ENCODE measurements at places on chromosomes 3 and 15. TPM values are rescaled to one million over a fixed set of nuclear protein-coding genes. Genes with fewer than 3 reads are reported as not detected.

Gene TGM4
- polyA plus RNA-seq = 0.04 TPM

DNA sequence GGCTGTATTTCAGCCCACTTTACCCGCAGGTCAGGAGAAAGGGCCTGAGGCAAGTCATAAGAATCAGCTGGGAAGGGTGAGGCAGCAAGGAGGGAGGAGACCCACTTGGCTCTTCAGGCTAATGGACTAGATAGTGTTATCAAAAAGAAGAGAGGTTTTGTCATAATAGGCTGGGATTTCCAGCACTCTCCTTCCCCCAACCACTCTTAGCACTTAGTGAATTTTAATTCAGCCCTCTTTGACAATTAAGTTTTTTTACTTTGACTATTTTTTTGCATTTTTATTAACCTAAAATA lies 771 bp downstream of the MPI start:
- no peak for DNase-seq

Gene NME9
- polyA plus RNA-seq = 1.4 TPM

- DNase-seq = no peak
These were observed 150.7 kb downstream of the FNDC3B start for GRCh38 chr3:172189987-172190603.

GRCh38 chr3:45665101-45665572 lies 24.1 kb upstream of the SACM1L start:
- DNase-seq = peak; percentile 82

GRCh38 chr15:55334371-55334770 lies 15.3 kb downstream of the PIGB start:
- DNase-seq = no peak

DNA sequence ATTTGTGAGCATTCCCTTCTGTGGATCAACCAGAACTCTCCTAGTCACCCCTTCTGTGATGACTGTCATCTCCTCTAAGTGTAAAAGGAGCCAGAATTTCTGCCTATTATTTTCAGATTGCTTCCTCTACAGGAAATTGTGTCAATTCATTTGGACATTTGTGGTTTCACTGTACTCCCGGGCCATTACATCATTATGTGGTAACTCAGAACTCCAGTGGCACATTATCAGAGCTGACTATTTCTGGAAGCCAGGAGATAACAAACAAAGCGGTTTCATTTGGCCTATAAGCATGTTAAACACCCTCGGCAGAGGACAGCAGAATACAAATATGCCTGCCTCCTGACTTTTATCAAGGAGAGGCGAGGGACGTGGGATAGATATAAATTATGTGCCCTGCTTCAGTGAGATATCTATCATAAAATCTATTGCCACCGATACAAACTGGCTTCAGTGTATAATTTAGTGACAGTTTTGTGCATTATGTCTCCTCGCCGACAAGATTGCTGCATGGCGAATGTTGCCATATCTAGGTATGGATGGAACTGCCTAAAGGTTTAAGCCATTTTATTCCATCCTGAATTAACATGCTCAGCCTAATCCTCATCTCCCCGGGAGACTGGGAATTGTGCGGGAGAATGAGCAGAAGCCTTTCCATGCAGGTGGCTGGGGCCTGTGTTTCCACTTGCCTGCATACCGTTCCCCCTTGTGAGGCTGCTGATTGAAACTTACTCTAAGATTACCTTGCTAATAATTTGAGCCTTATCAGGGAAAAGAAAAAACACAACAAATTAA lies 193.4 kb upstream of the SEMA6D start:
- no peak for DNase-seq

- DNase-seq = no peak
These were observed 68.9 kb downstream of the GHSR start for GRCh38 chr3:172379372-172379771.

DNA sequence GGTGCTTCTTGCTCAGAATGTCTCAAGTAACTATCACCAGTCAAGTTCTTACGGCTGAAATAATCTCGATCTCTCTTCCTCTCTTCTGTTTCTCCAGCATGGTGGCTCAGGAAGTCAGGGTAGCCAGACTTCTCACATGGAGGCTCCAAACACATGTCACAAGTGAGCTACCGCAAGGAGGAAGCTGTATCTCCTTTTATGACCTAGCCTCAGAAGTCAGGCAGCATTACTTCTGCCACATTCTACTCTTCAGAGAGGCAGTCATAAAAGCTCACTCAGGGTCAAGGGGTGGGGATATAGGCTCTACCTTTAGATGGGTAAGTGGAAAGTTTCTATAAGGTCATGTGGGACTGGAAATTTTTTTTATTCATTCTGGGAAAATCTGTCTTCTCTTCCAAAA lies 86.6 kb upstream of the NEO1 start:
- peak; percentile 18 for DNase-seq

GRCh38 chr3:126201168-126201567 lies 20.8 kb upstream of the ALDH1L1 start:
- peak; percentile 32 for DNase-seq

DNA sequence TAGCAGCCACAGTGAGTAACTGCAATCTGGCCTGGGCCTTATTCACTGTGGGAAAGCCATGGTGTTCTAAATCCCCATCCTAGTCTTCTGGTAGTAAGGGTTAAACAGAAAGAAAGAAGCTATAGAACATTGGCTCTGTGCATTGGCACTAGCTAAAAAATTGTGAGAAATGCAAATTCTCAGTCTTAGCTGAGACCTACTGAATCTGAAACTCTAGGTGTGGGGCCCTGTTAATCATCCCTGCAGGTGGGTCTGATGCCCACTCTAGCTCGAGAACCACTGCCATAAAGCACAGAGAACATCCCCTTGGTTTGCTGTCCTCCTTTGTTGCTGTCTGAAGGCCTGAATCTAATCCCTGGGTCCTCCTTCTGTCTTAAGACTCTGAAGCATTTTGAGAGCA lies 59.3 kb downstream of the MEIS2 start:
- DNase-seq = no peak

Gene GOLGA6B
- polyA plus RNA-seq = 0.07 TPM

DNA sequence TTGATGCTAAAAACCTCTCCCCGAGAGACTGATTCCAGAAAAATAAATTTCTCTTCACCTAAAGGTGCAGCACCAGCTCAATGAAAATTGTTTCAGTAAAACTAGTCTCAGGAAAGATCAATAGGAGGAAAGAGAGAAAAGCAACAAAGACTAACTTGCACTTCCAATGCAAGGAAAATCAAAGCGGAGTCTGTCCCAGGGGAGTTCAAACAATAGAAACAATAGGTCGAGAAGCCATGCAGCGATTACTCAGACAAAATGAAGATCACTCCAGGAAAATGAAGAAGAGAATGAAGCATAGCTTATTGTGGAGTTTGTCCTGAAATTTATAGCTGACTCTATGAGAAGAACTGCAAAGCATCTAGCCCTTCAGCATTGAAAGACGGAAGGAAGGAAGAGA lies 105.1 kb upstream of the FRMD4B start:
- DNase-seq = no peak

Gene C3orf49
- 0.33 TPM for polyA plus RNA-seq

GRCh38 chr3:7025581-7026300 lies 164.8 kb downstream of the GRM7 start:
- no peak for DNase-seq

Gene CHDH
- polyA plus RNA-seq = 10.3 TPM

Gene SQOR
- 51.2 TPM for polyA plus RNA-seq

- DNase-seq = no peak
These were observed 58.3 kb downstream of the SMAD6 start for GRCh38 chr15:66760097-66760967.

Gene PP2D1
- 0.39 TPM for polyA plus RNA-seq

DNA sequence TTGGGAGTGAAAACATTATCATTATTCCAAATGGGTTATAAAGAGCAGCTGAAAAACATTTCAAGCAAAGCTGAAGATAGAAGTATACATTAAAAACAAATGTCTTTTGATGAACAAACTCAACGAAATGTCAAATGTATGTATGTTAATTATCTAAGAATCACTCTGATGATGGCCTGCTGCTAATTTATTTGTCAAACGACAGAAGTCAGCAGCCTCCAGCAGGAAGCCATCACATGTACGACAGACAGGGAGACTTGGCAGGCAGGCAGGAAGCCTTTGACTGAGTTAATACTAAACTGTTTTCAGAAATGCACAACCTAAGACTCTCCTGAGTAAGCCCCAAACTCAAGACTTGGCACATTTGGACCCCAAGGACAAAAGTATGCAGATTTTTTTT lies 491.1 kb downstream of the ZNF385D start:
- DNase-seq = no peak

DNA sequence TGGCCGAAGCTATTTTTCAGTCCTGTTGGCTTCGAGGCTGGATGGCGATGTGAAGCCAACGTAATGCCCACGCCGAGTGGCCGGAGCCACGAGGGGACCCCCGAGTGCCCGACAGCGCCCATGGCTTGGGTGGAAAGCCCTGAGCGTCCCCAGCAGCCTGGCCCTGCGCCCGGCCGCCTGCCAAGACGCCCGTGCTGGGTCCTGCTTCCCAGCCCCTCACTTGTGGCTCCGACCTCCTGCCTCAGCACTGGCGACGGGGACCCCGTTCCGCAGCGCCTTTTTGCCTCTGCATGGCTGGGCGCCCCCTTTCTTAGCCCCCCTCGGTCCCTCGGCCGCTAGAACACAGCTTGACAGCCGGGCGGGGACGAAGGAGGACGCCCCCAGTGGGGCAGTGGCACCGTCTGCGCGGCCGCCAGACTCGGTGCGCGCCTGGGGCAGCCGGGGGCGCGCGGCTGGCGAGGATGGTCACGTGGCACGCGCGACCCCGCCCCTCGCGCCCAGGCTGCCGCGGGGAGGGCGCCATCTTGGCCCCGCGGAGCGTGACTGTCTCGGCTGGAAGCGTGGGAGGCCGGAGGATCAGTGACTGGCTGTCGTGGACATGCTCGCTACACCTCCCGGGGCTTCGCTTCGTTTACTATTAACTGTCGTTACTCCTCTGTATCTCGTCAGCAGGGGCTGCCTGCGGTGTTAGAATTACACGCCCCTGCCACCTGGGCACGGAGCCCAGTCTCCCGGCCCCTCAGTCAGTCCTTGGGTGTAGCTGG lies 626 bp upstream of the GPR176 start:
- peak; percentile 83 for DNase-seq

DNA sequence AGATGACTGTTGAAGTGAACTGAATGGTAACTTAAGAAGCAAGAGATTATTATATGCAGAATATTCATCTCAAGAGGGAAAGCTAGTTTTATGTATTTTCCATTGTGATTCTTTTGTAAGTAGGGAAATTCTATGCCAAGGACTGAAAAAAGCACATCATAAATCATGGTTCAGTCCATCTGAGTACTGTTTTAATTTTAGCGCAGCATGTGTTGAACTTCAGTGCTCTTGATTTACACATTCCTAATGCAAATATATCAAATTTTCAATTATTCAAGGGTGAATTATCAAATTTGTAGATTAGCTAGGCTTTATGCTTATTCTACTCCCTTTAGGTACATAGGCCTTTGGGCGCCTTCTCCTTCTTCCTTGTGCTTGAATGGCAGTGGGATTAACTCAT lies 50.3 kb upstream of the TCF12 start:
- no peak for DNase-seq

- no peak for DNase-seq
These were observed 68.0 kb upstream of the IQSEC1 start for GRCh38 chr3:13141183-13141582.

DNA sequence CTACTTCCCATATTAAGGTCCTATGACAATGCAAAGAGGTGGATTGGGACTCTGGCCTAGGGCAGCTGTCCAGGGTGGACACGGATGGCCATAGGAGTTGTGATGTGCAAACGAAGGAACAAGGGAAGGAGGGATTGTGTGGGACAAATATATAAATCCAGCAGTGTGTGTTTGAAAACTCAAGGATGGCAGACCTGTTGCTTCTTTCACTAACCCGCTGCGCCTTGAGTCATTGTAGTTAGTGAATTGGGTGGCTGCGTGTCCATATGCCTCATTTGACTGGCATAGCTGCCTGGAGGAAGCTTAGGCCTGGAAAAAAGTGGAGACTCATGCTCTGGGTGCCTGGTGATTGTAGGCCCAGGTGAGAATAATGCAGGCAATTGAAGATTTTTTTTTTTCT lies 334.7 kb downstream of the THSD4 start:
- no peak for DNase-seq

Gene FOXL2
- not detected for polyA plus RNA-seq

Gene SEMA6D
- polyA plus RNA-seq = 63.7 TPM

DNA sequence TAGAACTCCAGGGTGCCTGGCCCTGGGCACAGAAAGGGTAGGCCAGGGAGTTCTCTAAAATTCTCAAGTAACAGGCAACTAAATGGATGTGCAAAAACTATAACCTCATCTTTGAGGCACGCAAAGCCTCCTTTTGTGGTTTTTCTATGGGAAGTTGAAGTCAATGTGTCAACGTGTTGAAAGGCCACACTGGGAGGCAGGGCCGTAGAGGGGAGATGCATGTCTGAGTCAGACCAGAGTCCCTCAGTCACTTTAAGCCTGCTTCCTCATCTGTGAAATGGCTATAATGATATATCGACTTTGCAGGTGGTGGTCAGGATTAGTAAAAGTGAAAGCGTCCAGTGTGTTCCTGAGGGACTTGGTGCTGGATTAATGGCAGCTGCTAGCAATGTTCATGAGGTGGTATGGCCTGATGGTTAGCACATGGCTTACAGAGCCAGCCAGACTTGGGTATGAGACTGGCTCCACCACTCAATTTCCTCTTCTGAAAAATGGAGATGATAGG lies 17.0 kb downstream of the TGM5 start:
- DNase-seq = no peak

DNA sequence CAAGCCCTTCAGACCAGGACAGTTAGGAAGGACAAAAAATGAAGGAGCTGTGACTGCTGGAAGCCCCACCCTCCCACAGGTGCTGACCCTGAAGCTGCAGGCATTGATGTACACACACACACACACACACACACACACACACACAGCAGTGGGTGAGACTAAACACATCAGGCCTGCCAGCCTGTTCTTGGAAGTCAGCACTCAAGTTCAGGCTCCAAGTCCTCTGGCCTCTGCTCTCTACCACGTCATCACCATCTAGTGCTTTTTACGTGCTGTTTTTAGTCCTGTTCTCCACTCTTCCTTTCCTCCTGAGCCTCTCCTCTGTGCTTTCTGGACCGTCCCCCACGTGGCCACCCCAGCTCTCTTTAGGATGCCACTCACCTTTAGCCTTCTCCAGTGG lies 5.4 kb upstream of the KBTBD12 start:
- DNase-seq = no peak

- DNase-seq = no peak
These were observed 144.6 kb downstream of the ALDH1A2 start for GRCh38 chr15:57920911-57921310.

- DNase-seq = no peak
These were observed 25.0 kb upstream of the LIPC start for GRCh38 chr15:58406811-58407210.

DNA sequence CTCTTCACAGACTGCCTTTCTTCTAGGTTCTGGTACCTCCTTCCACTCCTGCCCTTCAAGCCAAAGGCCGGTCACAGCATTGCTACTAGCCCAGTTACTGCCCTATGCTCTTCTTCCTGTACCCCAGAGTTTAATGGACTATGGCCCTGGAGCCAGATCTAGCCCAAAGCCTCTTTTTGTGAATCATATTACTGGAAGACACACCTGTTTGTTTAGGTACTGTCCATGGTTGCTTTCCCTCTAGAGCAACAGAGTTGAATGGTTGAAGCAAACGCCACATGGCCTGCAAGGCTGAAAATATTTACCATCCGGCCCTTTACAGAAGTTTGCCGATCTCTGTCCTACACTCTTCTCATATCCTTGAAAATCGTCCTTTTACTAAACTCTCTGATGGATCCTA lies 47.0 kb downstream of the PDZRN3 start:
- DNase-seq = no peak

Measured in large intestine (tissue), 12 donors.